Upper lobe of right lung (tissue), 1 donor: ENCODE measurements at places on chromosomes 4 and X. TPM values are rescaled to one million over a fixed set of nuclear protein-coding genes. Genes with fewer than 3 reads are reported as not detected.
A peak's percentile ranks its signal among the peaks of the same experiment; 100 is the strongest.

DNA sequence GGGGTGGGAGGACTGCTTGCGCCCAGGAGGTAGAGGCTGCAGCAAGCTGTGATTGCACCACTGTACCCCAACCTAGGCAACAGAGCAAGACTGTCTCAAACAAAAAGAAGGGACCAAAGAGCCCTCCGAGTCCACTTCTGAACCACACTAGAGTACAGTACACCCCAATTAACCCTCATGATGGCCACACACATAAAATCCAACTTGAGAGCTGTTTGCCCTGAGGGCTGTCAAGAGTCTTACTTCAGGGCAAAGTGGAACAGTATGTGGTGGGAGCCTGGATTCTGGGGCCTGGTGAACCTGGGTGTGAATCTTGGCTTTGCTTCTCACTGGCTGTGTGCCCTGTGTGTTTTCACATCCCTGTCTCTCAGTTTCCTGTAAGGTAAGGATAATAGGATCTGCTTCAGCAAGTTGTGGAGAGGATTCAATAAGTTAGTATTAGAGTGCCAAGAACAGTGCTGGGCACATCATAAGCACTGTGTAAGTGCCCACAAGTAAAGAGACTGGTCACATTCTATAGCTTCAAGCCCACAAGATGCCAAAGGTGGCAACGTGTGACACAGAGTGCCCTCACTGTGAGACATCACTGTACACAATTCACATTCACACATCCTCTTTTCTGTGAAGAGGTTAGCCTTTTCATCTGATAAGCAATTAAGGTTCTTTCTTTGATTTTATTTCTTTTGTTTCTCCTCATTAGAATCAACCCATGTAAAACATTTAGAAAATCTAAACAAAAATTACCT, 52.1 kb downstream of the LEF1 start:
- H3K27me3 ChIP-seq, result no peaks in the 10 kb centered on the region
- H3K4me3 ChIP-seq, result no peak overlapping the region
- H3K4me1 ChIP-seq, result no peaks in the 10 kb centered on the region
- DNase-seq, result no peak
- no peaks in the 10 kb centered on the region for H3K36me3 ChIP-seq
- no peak overlapping the region for H3K27ac ChIP-seq

The PAGE1 gene
- total RNA-seq, result not detected

DNA sequence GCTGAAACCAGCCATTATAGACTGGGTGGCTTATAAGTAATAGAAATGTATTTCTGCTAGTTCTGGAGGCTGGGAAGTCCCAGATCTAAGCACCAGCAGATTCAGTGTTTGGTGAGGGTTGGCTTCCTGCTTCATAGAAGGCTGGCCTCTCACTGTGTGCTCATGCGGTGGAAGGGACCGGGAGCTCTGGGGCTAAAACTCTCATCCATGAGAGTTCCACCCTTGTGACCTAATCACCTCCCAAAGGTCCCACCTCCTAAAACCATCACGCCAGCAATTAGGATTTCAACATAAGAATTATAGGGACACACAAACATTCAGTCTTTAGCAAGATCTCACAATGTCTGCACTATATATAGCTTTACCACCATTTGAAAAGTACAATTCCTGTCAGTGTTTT, 215.2 kb downstream of the CBR4 start:
- H3K4me1 ChIP-seq, result peaks cover 16% of the 10 kb centered on the region
- H3K27me3 ChIP-seq, result no peaks in the 10 kb centered on the region
- no peak overlapping the region for H3K27ac ChIP-seq
- no peaks in the 10 kb centered on the region for H3K36me3 ChIP-seq
- no peak for DNase-seq

The EDA2R gene
- 5.6 TPM for total RNA-seq

The XK gene
- total RNA-seq, result 1.6 TPM

The PRR32 gene
- not detected for total RNA-seq

The SEC24D gene
- 48.1 TPM for total RNA-seq

DNA sequence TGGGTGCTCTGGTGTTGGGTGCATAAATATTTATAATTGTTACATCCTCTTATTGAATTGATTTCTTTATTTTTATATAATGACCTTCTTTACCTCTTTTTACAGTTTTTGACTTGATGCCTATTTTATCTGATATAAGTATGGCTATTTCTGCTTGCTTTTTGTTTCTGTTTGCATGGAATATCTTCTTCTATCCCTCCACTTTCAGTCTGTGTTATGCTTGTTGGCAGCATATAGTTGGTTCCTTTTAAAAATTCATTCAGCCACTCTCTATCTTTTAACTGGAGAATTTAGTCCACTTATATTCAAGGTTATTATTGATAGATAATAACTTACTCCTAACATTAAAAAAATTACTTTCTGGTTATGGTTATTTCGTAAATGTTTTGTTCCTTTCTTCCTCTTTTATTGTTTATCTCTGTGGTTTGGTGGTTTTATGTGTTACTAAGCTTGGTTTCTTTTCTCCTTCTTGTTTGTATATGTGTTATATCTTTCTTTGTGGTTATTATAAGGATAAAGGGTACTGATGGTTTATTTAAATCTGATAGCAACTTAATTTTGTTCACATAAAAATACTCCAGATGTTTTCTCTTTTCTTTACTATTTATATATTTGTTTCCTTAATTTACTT, 69.5 kb downstream of the IL15 start:
- H3K27ac ChIP-seq, result no peak overlapping the region
- no peaks in the 10 kb centered on the region for H3K4me1 ChIP-seq
- H3K27me3 ChIP-seq, result no peaks in the 10 kb centered on the region
- H3K4me3 ChIP-seq, result no peak overlapping the region
- DNase-seq, result no peak
- H3K36me3 ChIP-seq, result no peaks in the 10 kb centered on the region

- H3K27me3 ChIP-seq, result no peaks in the 10 kb centered on the region
- H3K4me1 ChIP-seq, result no peaks in the 10 kb centered on the region
- H3K4me3 ChIP-seq, result no peak overlapping the region
- H3K27ac ChIP-seq, result peak overlapping the region; percentile 4
- H3K36me3 ChIP-seq, result no peaks in the 10 kb centered on the region
Measured at GRCh38 chr4:146224326-146224966, 10.1 kb downstream of the REELD1 start.

DNA sequence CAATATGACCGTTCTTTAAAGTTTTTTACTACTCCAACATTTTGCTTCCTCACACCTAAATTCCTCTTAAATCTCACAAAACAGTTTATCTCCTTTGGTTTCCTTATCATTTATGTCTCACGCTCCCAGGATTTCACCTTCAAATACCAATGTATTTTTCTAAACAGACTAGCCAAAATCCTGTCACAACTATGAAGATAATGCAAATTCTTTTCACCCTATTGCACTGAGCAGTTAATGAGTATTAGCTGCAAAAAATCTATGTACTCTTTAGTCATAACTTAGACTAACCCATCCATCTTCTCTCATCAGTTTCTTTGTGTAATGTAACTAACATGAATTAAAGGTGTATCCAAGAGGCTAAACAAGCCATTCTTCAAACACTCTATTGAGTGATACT, 151.3 kb downstream of the COMMD8 start:
- H3K27ac ChIP-seq, result no peak overlapping the region
- no peak for DNase-seq
- no peak overlapping the region for H3K4me3 ChIP-seq
- H3K4me1 ChIP-seq, result no peaks in the 10 kb centered on the region

The WDR19 gene
- total RNA-seq, result 32.9 TPM

The CCDC160 gene
- not detected for total RNA-seq

GRCh38 chrX:82134378-82134777, 932.5 kb downstream of the SH3BGRL start:
- no peak overlapping the region for H3K4me3 ChIP-seq
- no peak overlapping the region for H3K27ac ChIP-seq
- no peaks in the 10 kb centered on the region for H3K4me1 ChIP-seq
- no peak for DNase-seq
